Kidney epithelial cell (primary cell): ENCODE measurements at places on chromosomes 5 and 9.

GRCh38 chr5:150589862-150590601, 50.4 kb upstream of the SYNPO start:
- no peak for DNase-seq

DNA sequence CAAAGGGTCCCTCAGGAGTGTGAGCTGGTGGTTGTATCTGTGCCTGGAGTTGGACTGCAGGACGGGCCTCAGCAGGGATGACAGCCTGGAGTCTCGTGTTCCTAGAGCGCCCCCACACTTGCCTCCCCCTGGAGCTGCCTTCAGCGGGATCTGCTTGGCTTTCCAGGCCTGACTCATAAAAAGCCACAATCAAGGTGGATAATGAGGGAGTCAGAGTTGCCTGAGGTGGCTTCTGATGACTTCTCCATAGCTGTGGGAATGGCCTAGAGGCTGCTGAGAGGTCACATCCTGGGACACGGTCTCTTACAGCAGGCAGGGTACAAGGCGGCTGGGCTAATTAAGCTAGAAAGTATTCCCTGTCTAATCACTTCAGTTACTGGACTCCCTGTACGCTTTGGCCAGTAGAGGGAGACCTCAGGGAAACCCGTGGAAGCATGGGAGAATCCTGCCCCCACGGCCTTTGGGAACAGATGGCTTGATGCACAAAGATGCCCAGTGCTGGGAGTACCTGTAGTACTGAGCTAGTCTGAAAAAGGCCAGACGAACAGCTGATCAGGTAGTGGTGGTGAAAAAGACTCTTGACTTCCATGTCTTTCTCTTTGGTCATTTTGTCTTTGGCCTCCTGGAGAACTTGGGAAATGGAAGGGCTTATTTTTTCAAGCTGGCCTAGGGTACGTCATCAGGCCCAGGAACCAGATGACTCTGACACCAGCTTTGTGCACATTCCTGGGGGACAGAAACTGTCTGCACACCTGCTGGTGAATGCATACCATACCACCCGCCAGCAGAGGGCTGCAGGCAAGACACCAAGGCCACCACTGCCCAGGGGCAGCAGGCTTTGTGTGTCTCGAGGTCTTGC, 16.1 kb upstream of the FRRS1L start:
- no peak for DNase-seq

GRCh38 chr9:2657427-2657826, 35.8 kb downstream of the VLDLR start:
- DNase-seq: no peak

DNA sequence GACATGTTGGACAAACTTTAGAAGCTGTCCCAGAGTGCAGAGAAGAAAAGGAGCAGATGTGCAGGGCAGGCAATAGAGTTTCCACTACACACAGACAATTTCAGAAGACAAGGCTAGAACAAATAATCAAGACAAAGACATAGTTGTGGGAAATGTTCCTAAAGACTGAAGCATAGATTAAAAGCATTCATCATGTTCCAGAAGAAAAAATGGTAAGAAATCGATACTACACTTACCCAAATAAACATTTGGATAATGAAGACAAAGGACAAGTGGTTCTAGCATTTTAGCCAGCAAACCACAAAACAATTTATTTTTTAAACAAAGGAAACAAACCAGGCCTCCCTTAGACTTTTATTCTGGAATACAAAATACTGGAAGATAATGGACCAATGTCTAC, 97.9 kb downstream of the FSTL4 start:
- DNase-seq: no peak

DNA sequence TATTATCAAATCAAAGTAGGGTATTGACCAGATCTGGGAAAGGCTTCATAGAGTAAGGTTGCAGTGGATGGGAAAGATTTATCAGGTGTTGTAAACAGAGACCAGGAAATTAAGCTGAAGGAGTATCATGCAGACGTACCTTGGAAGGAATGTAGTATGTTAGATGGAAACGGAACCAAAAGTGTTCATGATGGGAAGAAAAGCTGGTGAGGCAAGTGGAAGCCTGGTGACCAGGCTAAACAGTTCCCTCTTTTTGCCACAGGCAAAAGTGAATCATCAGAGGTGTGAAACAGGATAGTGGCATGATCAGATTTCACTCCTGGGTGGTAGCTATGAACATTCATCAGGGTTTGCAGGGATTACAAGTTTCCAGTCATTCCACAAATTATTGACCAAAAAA, 780.1 kb upstream of the DMAC1 start:
- DNase-seq: no peak

GRCh38 chr5:140196115-140196814, 21.3 kb downstream of the CYSTM1 start:
- DNase-seq: no peak

DNA sequence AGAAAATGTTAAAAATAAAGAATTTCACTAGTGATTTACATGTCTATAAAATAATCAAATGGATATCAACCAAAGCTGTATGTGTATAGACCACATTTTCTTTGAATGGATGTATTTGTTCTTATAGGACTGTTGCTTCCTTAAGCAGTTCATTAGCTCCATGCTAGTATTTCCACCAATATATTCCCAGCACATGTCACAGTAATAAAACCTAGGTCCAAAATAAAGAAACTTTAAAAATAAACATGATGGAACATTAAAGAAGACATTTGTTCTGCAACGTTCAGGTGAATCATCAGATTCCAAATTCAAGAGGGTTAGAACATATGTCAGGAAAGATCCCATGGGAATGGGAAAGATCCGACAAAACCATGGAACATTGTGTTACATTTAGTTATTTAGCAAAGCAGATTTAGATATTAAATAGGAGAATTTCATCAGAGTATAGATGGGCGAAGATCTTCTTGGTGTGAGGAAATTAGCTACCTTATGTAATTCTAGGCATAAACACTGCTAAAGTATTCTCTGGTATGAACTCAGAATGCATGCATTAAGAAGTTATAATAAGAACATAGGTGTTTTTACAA, 490.7 kb downstream of the CDH18 start:
- no peak for DNase-seq

DNA sequence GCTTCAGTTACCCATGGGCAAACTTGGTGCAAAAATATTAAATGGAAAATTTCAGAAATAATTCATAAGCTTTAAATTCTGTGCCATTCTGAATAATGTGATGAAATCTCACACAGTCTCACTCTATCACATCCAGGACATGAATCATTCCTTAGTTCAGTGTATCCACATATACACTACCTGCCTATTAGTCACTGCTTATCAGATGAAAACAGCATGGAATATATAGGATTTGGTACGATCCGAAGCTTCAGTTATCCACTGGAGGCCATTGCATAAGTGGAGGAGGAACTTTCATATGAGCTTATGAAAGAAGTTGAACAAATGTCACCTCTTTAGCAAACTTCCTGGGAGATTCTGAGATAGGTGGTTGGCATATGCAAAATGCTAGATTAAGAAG, 64.2 kb downstream of the GAPVD1 start:
- no peak for DNase-seq

DNA sequence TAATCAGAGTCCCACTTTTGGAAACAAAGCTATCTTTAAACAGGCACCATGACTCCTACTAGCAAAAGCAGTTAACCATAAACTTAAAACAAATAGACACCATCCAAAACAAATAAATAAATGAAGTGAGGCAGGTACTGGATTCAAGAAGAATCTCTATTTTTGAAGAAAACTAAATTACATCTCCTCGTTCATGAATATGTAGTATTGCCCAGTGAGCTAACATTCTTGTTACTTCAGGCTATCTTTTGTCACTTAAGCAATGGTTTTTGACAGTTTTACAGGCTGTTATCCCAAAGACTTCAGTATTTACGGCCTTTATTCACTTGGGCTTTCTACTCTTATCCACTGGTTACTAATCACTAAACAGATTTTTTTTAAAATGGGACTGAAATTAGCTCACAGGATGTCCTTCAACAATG, 242.5 kb downstream of the MLLT3 start:
- no peak for DNase-seq

DNA sequence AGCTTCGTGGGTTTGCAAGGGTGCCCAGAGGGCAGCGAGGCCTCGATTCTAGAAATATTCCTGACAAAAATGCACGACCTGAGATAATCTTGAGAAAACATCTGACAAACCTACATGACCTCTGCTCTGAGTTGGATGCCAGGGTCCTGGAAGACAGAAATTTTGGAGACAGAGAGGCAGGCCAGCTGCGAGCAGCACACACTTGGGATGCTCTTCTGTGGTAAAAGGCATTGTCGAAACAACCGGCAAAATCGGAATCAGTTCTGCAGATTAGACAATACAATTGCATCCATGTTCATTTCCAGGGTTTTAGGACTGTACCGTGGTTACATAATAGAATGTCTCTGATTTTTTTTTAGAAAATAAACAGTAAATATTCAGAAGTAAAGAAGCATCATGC, 74.2 kb downstream of the GADD45G start:
- DNase-seq: no peak

GRCh38 chr9:117034866-117035265, 347.8 kb downstream of the TRIM32 start:
- peak; percentile 1 for DNase-seq

DNA sequence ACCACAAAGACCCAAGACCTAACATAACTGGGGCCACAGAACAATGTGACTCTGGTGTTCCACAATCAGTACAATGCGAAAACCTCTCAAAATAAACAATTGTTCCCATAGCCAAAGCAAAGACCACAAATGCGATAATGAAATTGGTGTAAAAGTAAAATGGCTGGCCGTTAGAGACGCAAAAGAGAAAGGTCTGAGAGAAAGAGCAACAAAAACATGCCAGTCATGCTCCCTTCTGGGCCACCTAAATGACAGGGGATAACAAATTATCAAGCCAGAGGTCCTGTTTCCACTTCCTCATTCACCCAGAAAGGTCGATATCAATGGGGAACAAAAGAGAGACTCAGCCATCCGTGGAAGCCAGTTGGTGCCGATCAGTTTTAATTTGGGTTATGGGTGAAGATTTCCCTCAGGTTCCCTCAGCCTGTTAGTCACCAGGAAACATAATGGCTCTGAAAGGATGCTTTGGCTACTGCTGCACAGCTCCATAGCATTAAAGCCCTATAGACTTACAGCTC, 9.2 kb upstream of the CFAP95 start:
- no peak for DNase-seq

DNA sequence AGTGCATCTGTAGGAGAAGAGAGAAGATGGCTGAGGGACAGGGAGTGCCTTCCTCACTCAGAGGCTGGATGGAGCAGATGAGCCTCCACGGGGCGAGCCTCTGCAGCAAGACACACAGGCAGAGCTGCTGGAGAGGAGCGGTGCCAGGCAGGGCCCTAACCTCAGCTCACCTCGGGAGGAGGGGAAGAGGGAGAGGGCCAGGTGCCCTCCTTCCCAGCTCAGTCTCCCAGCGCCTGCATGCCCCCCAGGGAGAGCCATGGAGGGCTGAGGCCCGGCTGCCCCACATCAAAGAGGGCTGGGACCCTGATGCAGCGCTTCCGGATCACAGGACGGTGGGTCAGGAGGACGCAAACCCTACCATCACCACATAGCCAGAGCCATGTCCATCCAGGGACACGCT, 13.6 kb upstream of the SPATA31E1 start:
- DNase-seq: no peak

GRCh38 chr5:139745132-139745799, 50.3 kb upstream of the PSD2 start:
- DNase-seq: peak; percentile 84

GRCh38 chr9:133155156-133155555, 8.6 kb downstream of the GBGT1 start:
- DNase-seq: no peak

GRCh38 chr5:79546782-79547428, 33.0 kb upstream of the HOMER1 start:
- DNase-seq: no peak

DNA sequence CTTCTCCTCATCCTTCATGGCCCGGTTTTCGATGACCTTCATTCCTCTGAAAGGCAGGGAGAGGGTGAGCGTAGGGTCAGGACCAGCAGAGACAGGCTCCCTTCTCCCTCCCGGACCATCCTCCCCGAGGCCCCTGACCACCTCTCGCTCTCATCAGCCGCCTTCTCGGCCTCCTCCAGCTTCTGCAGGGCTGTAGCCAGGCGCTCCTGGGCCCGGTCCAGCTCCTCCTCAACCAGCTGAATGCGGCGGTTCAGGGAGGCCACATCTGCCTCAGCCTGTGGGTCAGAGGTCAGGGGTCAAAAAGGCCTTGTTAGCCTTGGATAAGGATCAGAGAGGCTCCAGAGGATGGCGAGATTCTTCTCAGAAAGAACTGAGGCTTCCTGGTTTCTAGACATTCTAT, 4.2 kb downstream of the TPM2 start:
- no peak for DNase-seq

- no peak for DNase-seq
These were observed at the start of gene ANKRD33B for GRCh38 chr5:10563945-10564837. TSS of gene ANKRD33B (plus strand) at chr5:10564070. CDS start at chr5:10564468, 398 bp downstream.

- no peak for DNase-seq
These were observed 4.4 kb upstream of the CREBRF start for GRCh38 chr5:173051746-173052145.

- no peak for DNase-seq
These were observed 130.6 kb upstream of the PDE4D start for GRCh38 chr5:60024104-60024503.

DNA sequence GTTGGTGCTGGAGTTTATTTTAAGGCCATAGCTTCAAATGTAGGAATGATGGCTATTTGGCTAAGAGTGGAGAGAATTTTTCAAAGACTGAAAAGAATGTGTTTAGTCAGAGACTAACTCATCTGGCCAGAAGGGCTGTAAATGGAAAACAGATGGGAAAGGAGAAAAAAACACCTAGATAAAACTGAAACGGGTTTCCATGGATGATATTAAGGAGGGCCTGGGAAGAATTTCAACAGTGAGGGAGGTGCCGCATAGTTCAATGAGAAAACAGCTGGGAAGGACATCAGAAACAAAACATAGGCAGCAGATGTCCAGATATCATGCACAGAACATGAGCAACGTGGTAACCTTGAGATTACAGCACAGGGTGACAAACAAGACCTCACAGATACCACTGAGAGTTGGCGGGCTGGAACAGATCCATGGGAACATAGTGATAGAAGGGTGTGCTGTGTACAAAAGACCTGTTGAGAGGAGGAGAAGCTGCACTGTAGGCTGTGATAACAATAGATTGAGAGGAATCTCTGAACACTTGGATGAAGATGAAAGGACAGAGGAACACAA, 31.2 kb upstream of the RAD23B start:
- no peak for DNase-seq

DNA sequence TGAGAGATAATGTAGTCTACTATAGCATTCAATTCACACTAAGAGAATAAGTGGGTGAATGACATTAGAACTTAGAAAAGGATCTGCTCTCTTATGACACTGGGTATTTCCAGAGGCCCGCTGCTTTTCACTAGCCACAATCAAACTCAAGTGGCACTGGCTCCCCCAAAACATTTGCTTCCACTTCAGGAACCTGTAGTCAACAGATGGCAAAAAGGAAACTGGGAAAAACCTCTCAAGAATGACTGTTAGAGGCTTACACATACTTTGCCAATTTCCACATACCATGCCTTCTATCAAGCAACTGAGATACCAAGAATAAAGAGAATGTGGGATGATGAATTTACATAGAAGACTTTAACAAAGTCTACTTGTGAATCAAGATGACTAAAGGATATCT, 11.2 kb downstream of the POC5 start:
- no peak for DNase-seq

GRCh38 chr9:83511051-83511450, 27.1 kb downstream of the FRMD3 start:
- DNase-seq: no peak
